ENCODE measurements at places on chromosomes 4 and X. TPM values are rescaled to one million over a fixed set of nuclear protein-coding genes. Genes with fewer than 3 reads are reported as not detected.
A peak's percentile ranks its signal among the peaks of the same experiment; 100 is the strongest.

Gene ANOS1
- not detected for total RNA-seq

Gene DNAAF6
- not detected for total RNA-seq

Gene DGAT2L6
- total RNA-seq: not detected

Gene NDUFB11
- total RNA-seq: 98.8 TPM

Gene CSN1S1
- total RNA-seq: not detected

Gene GCNA
- 3.5 TPM for total RNA-seq

Gene GAGE13
- not detected for total RNA-seq

Gene SPCS3
- 197 TPM for total RNA-seq

Gene SSX3
- total RNA-seq: not detected

Gene QDPR
- 28.2 TPM for total RNA-seq

Gene GPR143
- total RNA-seq: not detected

DNA sequence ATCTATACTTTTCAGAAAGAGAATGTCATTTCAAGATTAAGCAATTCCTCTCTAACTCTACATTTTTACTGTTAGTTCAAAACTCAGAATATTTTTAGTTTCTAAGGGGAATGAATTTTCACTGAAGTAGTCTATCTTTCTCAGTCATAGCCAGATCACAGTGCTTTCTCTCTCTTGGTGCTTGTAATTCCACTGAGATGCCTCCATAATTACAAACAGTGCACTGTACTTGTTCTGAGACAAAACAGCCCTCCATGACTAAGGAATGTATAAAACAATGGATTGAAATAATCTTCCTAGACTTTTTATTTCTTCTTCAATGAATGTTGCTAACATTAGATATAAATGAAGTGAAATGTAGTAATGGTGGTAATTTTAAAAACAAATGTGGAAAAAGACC, 603.2 kb upstream of the FAM241A start:
- DNase-seq: no peak

- DNase-seq: no peak
These were observed 152.2 kb downstream of the SPATA18 start for GRCh38 chr4:52203351-52203750.

GRCh38 chrX:54721424-54721823, 76.6 kb downstream of the ITIH6 start:
- no peak for DNase-seq

GRCh38 chrX:103439161-103439560, 62.8 kb downstream of the BEX3 start:
- DNase-seq: no peak

DNA sequence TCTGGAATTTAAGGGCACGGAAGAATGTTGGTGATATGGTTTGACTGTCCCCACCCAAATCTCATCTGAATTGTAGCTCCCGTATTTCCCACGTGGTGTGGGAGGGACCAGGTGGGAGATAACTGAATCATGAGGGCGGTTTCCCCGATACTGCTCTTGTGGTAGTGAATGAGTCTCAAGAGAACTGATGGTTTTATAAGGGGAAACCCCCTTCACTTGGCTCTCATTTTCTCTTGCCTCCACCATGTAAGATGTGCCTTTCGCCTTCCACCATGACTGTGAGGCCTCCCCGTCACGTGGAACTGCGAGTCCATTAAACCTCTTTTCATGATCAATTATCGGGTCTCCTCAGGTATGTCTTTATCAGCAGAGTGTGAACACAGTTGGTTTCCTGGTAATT, 25.6 kb upstream of the DHRSX start:
- no peak for DNase-seq

GRCh38 chrX:51837451-51837850, 56.0 kb upstream of the MAGED1 start:
- no peak for DNase-seq

DNA sequence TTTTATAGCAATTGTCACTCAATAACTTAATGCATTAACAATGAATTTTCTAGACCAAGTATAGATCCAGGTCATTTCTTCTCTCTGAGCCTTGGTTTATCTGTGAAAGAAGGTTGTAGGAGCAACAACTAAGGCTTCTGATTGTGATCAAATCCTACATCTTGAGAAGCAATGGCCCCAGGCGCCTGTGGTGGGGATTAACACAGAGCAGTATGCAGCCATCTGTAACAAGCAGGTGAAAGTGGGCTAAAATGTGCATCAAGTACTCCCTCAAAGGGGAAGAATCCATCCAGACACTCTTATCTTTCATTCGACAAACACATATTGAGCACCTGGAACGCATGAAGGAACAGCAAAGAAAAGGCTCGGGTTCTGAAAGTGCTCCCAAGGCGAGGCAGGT, 19.1 kb upstream of the SETD7 start:
- DNase-seq: no peak

- DNase-seq: no peak
These were observed 70.8 kb downstream of the RWDD4 start for GRCh38 chr4:183588169-183588675.

GRCh38 chr4:87532109-87532508, 2.9 kb upstream of the SPARCL1 start:
- no peak for DNase-seq

- DNase-seq: no peak
These were observed 28.7 kb upstream of the FAT1 start for GRCh38 chr4:186752325-186752724.

GRCh38 chr4:86302251-86302650, 57.6 kb downstream of the MAPK10 start:
- DNase-seq: no peak

DNA sequence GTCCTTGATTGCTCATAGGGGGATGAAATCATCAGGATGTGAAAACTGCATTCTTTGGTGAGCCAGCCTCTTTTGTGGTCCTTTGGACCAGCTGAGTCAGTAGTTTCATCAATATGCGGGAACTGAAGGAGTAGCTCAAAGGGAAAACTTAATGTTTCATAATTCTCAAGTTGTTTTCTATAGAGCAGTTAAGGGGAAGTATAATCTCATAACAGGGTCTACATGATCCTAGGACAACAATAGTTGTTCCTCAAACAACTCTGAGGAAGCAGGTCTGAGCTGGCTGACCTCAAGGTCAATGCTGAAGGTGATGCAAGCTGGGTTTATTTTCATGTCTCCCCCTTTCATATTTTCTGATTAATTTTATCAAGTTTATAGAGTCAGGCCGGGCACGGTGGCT, 36.1 kb upstream of the IRF2 start:
- DNase-seq: no peak

DNA sequence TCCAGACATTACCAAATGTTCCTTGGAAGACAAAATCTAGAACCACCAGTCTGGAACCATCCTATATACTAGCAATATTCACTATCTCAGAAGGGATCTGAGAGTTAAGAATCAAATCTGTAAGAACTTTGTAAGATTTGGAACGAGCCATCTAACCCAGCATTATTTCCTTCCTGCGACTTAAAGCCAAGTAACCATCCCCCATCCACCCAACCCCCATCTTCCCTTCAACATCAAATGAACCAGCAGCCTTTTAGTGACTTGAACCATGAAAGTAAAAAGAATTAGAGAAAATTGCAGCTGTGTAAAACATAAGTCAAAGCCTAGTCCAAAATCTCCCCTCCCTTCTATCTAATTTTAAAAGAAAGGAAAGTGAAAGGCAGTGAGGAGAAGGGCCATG, 15.6 kb downstream of the RBM47 start:
- DNase-seq: no peak

- DNase-seq: no peak
These were observed 4.6 kb downstream of the TXK start for GRCh38 chr4:48129307-48130014.

DNA sequence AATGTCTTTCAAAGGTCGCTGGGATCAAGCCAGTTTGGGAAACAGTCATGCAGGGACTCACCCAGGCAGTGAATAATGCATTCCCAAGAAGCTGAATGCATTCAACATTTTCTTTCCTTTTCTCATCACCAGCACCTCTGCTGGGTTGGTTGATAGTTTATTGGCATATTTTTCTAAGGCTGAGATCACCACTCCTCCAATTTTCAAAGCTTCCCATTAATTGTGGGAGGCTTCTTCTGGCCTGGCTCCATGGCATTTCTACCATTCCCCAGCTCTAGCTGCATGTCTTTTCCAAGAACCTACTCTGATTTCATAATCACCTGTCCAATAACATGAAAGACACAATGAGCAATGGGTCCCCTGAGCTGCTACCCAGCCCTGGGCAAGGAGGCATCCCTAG, 35.8 kb downstream of the CHRDL1 start:
- DNase-seq: no peak

DNA sequence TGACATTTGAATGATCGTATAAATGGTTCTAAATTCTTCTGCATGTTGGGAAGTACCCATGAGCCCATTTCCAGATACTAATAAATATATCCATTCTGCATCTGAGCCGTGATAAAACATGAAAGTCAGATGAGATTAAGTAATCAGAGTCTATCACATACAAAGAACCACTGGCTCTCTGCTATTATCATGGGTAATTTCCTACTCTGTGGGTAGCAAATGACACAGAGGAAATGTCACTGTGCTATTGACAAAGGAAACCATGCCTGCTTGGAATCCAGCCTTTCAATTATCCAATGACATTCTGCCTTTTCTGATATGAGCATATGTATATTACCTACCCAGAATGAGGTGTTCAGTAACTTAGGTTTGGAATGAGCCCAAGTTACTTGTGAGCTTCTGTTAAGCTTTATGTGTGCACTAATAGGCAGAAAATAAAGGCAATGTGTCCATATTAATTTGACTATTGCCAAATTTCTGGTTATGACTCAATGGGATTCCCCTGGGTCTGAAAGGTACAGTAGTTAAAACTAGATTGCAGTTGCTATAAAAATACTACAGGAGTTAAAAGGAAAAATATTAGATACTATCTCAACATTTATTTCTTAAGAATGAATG, 238.7 kb upstream of the KCNIP4 start:
- no peak for DNase-seq

DNA sequence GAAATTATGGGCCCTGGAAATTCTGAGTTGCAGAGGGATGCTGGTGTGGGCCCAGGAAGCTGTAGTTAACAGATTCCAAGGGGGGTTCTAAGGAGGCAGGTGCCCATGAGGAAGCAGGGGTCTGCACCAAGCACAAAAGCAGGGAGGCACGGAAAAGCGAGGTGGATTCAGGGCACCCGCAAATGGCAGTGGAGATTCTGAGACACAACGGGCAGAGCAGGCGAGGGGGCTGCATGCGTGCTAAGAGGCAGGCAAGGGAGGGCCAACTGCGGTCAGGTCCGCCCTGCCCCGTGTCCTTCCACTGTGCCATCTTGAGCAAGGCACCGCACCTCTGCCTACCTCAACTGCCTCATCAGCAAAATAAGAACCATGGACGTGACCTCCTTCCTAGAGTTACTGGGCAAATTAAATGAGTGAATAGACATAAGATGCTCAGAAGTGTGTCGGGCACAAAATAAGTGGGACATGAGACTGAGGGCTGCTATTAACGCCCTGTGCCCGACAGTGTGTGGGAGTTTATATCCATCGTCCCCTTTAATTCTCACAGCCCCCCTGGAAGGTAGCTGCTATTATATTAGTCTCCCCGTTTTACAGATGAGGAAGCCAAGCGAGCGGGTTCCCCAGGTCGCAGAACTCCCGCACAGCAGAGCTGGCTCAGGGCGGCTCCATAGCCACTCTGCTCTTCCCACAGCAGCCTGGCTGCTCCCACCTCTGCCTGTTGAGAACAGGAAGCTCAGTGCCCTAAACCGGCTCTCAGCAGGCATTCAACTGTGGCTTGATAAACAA, 67.6 kb downstream of the PPP2R2C start:
- no peak for DNase-seq

- DNase-seq: no peak
These were observed 59.9 kb upstream of the FAM241A start for GRCh38 chr4:112085156-112086035.

GRCh38 chr4:61293707-61294400, 93.7 kb downstream of the ADGRL3 start:
- no peak for DNase-seq

DNA sequence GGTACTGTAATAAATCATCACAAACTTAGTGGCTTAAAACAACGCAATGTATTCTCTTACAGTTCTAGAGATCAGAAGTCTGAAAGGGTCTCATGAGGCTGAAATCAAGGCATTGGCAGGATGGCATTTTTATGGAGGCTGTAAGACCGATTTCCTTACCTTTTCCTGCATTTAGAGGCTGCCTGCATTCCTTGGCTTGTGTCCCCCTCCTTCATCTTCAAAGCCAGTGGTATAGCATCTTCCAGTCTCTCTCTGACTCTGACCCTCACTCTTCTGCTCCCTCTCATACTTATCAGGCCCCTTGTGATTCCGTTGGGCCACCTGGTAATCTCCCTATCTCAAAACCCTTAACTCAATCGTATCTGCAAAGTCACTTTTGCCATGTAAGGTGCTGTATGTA, 258.2 kb upstream of the JADE1 start:
- DNase-seq: no peak

GRCh38 chr4:7854697-7855370, 84.8 kb downstream of the AFAP1 start:
- peak; percentile 76 for DNase-seq

GRCh38 chr4:117357866-117358265, 272.5 kb upstream of the TRAM1L1 start:
- no peak for DNase-seq

DNA sequence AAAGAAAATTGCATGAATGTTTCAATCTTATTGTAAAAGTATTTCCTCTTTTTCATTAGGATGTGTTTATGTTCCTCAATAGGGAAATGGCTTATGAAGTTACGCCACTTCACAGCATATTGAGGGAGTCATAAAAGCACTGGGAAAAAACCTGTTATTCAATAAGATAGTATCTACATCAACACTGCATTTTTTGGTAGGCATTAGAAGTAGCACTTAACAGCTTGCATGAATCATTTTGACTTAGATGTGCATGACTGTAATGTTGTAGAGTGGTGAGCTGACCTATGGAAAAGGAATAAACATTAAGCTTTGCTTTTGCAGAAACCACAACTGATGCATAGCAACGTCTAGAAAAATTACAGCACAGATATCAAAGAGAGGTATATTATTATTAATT, 111.2 kb upstream of the GRXCR1 start:
- no peak for DNase-seq

DNA sequence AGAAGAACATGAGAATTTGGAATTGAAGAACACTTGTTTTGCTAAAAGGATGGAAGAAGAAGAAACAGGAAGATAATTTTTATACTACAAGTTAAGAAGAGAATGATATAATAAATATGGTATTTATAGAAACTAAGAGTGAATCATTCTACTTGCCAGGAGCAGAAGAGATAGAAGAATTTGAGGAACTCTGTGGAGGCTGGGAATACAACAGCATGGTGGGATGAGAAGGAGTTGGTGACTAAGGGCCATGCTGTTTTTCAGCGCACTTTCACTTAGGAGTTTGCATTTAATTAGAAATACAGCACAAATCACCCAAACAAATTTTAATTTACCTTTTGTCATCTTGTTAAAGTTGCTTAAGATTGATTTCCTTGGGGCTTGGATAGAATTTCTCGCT, 20.5 kb downstream of the HADH start:
- DNase-seq: no peak

Measured in activated T-helper 2 cell treated with anti-CD3 and anti-CD28 coated beads, Interferon-gamma antibody, Interleukin-2, Interleukin-4, amounts not matched to agents 10 μg/mL and 5 μg/mL and 100 μg/mL, durations not matched to agents 14 hours and 24 hours and 36 hours (primary cell).